ENCODE measurements at places on chromosomes 12 and 14.
A peak's percentile ranks its signal among the peaks of the same experiment; 100 is the strongest.

- no peak for DNase-seq
These were observed 1.4 kb downstream of the SLC10A1 start for GRCh38 chr14:69795691-69796090.

DNA sequence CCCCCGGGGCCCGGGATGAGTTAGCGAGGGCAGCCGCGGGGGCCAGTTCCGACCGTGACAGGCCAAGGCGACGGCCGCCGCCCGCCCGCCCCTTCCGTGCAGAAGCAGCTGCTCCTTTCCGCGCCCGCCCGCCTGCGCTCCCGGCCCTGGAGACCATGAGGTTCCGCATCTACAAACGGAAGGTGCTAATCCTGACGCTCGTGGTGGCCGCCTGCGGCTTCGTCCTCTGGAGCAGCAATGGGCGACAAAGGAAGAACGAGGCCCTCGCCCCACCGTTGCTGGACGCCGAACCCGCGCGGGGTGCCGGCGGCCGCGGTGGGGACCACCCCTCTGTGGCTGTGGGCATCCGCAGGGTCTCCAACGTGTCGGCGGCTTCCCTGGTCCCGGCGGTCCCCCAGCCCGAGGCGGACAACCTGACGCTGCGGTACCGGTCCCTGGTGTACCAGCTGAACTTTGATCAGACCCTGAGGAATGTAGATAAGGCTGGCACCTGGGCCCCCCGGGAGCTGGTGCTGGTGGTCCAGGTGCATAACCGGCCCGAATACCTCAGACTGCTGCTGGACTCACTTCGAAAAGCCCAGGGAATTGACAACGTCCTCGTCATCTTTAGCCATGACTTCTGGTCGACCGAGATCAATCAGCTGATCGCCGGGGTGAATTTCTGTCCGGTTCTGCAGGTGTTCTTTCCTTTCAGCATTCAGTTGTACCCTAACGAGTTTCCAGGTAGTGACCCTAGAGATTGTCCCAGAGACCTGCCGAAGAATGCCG lies 699 bp downstream of the MGAT2 start:
- no peak for DNase-seq

DNA sequence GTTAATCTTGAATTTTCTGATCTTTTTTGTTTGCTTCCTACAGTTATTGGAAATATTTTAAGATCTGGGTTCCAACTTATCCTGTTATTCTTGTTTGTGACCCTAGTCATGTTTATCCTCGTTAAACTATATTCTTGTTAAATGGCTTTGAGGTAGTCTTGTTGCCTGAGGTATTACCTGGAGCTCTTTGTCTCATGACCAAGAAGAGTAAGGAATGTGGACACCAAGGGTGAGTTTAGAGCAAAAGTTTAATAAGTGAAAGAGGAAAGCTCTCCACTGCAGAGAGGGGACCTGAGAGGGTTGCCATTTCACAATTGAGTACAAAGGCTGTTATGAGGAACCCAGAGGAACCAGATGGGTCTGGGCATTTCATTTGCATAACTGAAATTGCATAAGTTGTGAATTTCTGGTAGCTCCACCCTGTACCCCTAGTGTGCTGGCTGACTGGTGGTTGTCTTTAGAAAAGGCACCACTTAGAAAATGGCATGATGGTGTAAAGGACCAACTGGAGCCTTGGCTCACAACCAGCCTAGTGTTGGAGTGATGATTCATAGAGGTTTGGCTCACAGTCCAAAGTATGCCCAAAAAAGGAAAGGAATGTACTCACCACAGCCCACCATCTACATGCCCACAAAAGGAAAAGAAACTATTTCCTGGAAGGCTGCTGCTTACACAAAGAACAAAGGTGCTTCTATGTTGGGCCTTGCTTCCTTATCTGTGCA lies 36.7 kb upstream of the RESF1 start:
- DNase-seq, result peak; percentile 41

DNA sequence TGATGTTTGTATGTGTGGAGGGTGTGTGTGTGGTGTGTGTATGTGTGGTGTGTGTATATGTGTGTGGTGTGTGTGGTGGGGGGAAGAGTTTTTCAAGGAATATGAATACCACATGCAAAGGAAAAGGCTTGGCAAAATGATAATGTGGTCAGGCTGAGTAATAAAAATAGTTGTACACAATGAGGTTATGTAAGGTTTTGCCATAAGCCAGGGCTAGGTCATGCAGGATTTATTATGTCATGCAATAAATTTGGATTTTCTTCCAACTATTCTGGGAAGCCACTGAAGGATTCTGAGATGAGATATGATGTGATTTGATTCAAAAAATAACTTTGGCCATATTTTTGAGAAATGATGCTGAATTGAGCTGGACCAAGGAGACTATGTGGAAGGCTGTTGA lies 1191.6 kb upstream of the SEL1L start:
- no peak for DNase-seq

DNA sequence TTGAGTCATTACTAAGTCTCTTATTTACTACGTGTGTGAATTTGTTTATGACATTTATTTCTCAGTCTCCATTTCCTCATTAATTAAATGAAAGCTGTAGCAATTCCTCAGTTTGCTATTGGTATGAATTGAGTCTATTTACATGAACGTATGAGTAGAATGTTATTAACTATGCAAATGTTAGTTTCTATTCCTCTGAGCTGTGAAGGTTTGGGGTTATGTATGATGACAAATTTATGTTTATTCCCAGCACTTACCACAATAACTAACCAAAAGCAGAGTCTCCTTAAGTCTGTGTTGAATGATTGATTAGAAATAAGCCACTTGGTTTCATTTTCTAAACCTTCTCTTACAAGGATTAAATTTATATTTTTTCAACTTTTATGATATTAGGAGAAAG lies 1340.9 kb downstream of the FSCB start:
- no peak for DNase-seq

GRCh38 chr12:59079472-59079871 lies 159.2 kb upstream of the LRIG3 start:
- no peak for DNase-seq

DNA sequence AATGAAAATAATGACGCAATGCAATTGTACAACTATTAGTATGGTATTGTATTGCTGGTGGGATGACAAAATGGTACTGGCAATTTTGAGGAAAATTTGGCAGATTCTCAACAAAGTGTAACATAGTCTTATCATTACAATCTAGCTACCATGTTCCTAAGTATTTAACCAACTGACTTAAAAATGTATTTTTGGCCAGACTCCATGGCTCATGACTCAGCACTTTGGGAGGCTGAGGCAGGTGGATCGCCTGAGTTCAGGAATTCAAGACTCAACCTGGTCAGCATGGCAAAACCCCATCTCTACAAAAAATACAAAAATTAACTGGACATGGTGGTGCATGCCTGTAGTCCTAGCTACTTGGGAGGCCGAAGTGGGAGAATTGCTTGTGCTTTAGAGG lies 1409.5 kb downstream of the AACS start:
- DNase-seq, result no peak

DNA sequence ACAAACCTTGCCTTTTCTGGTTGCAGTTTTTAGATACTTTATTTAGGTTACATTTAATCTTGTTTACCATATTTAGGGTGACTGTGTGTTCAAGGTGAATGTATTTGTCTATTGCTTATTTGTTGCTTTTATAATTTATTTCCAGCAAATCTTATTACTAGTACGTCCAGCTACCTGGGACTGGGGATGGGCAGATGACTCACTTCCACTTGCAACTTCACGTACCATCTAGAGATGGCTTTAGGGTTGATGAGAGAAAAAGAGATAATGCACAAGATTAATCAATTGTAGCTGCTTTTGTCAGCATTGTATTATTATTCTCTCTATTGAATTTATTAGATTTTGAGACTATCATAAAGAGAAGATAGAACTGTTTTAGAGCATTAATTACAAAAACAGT lies 5.1 kb downstream of the MIPOL1 start:
- no peak for DNase-seq

DNA sequence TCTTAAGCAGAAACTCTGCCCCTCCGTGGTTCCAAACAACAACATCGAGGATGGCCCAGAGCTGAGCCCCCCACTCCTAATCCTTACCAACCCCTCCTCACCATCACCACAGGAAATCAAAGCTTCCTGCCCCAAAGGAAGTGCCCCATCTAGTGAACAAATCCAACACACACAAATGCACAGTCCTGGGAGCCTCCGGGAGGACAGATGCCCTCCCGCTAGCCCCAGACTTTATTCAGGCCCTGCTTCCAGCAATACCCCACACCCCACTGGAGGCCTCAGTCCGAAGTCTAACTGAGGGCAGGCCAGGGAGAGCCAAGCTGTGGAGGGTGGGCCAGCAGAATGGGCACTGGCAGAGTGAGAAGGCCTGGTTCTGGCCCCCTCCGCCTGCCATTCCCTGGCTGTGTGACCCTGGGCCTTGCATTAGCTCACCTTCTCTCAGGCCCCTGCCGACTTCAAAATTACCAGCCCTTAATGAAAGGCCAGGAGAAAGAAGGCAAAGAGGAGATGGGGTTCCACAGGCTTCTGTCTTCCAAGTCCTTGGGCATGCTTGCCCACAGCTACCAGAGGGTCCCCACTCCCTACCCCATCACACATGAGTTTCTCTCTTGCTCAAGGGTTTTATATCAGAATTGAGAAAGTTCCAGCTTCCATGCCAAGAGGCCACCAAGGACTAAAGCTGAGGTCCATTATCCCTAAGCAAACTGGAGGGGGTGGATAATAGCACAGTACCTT lies 2.3 kb downstream of the HDAC7 start:
- DNase-seq, result no peak

DNA sequence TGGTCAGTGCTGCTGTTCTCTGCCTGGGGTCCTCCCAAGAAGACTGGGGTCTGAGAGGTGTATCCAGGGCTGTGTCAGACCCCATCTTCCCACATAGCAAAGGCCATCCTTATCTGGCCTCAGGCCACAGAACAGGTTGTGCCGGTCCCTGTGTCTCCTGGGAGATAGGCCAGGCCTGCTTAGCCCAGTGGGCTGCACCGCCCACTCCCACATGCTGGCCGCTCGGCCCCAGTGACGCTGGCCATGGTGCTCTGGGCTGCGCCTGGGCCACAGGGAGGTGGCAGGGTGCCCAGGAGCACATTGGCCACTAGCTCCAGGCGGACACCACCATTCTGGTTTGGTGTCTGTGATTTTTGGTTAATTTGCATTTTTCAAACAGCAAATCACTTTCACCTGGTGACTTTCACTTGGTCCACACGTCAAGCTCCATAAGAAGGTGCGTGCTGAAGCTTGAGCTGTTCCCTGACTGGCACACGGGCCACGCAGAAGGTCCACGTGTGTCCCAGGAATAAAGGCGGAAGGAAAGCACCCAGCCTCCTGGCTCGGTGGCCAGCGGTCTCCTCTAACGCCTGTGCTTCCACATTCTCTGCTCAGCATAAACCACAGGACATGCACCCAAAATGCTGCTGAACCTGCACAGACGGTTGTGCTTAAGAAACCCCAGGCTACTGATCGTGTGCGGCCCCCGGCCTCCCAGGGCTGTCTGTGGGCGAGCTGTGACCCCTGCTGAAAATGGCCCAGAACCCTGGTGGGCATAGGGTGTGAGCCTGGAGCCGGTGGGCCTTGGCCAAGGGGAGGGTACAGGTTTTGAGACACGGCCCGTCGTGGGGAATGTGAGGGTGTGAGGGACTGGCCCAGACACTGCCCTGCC lies 4.6 kb downstream of the FBRSL1 start:
- no peak for DNase-seq

- no peak for DNase-seq
These were observed 49.9 kb downstream of the ALX1 start for GRCh38 chr12:85329913-85330312.

DNA sequence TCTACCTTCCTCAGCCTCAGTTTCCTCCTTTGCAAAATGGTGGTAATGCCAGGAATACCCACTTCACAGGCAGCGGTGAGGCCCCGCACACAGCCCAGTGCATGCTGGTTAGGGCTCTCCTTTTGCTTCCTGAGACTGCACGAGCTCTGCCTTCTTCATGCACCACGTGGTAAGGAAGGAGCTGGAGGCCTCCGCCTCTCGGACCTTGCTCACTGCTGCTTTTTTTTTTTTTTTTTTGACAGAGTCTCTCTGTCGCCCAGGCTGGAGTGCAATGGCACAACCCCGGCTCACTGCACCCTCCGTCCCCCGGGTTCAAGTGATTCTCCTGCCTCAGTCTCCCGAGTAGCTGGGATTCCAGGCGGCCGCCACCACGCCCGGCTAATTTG lies 18.1 kb downstream of the TAMALIN start:
- DNase-seq, result no peak

GRCh38 chr12:127642208-127642607 lies 624.8 kb upstream of the TMEM132C start:
- DNase-seq, result no peak

- DNase-seq, result no peak
These were observed 119.7 kb downstream of the FGD4 start for GRCh38 chr12:32519047-32519446.

DNA sequence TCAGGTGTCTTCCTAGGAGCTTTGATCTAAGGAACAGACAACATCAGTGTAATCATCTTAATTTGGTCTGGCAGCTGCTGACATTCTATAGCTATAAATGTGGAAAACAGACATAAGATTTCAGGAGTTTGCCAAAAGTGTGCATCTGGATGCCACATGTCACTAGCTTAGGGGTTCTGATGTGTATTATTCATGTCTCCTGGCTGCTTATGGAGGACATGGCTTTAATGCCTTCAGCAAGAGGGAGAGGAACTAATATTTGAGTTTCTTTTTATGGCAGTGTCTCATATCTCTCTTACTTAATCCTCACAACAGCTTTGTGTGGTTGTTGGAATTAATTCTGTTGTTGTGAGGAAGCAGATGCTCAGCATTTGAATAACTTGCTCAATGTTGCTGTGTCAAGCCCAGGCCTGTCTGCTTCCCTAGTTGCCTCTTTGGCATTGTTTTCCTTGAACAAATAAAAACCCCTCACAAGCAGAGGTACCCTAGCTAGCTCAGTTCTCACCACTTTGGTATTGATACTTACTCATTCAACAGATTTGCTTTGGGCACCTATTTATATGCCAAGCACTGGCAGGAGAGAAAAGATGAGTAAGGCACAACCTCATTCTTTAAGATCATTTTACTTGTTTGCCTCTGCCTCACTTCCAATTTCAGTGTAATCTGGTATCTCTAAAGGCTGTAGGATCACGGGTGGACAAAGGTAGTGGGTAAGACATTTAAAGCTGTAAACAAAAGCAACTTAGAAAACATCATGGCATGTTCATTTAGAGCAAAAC lies 39.8 kb upstream of the EID3 start:
- no peak for DNase-seq

GRCh38 chr12:13839365-13840336 lies 141.8 kb downstream of the GRIN2B start:
- DNase-seq, result no peak

DNA sequence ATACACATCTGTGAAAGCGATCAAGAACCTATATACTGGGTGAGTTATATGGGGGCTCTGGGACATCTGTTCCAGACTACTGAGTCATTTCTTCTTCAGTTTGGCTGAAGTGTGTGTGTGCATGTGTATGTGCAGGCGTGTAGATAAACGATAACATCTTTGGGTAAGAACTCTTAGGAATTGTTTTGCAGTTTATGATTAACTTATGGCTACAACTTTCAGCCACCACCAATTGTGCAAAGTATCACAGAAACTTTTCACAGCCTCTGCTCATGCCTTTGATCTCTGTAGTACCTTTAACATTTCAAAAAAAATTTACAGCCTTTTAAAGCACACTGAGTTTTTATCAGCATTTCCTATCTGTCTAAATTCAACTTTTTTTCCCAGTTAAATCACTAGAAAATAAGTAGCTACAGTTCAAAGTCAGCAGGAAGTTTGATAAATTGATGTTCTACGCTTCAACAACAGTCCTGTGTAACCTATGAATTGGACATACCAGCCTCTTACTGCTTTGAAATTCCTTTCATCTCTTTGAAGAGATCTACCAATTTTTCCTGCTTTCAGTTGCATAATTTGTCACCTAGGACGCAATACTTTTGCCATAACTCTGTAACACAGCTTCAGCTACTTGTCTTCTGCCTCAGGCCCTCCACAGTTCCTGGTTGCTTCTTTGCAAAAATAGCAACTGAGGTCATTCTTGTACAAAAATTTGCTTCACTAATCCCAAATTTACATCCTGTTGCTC lies 43.0 kb downstream of the PPM1H start:
- DNase-seq, result no peak

All from astrocyte of the spinal cord (primary cell).